ENCODE measurements at places on chromosomes 5 and 9. TPM values are rescaled to one million over a fixed set of nuclear protein-coding genes. Genes with fewer than 3 reads are reported as not detected.

CDH18 gene
- not detected for total RNA-seq

GRCh38 chr9:78574354-78575045 lies 277.6 kb downstream of the PSAT1 start:
- DNase-seq: no peak

INSYN2B gene
- total RNA-seq: 0.83 TPM

- DNase-seq: no peak
These were observed 36.8 kb upstream of the CDH6 start for GRCh38 chr5:31156631-31157160.

- DNase-seq: no peak
These were observed 24.6 kb upstream of the GPR21 start for GRCh38 chr9:123008909-123009308.

- no peak for DNase-seq
These were observed 95.8 kb upstream of the TBCA start for GRCh38 chr5:77871946-77872345.

TAF11L10 gene
- not detected for total RNA-seq

GRM6 gene
- not detected for total RNA-seq

- DNase-seq: no peak
These were observed 20.5 kb upstream of the CCL28 start for GRCh38 chr5:43432486-43433375.

LVRN gene
- 1.1 TPM for total RNA-seq

DNA sequence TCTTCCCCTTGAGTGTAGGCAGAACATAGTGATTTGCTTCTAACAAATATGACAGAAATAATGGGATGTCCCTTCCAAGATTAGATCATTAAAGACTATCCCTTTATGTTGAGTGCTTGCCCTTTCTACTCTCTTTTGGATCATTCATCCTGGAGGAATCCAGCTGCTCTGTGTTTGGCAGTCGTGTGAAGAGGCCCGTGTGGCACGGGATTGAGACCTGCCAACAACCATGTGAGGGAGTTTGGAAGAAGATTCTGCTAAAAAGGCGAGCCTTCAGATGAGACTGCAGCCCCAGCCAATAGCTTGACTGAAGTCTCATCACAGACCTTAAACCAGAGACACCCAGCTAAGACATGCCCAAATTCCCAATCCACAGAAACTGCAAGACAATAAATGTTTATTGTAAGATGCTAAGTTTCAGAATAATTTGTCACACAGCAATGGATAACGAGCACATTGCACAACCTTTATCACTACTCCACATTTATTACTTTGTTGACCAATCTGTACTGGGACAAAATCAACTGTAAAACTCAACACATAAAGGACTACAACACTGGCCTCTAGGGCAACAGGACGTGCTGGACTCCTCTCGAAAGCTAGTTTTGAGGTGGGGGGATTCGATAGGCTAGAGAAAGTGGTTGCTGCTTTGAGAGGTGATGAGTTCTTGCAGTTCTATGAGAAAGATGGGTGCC lies 42.8 kb downstream of the ANGPTL2 start:
- no peak for DNase-seq

DNA sequence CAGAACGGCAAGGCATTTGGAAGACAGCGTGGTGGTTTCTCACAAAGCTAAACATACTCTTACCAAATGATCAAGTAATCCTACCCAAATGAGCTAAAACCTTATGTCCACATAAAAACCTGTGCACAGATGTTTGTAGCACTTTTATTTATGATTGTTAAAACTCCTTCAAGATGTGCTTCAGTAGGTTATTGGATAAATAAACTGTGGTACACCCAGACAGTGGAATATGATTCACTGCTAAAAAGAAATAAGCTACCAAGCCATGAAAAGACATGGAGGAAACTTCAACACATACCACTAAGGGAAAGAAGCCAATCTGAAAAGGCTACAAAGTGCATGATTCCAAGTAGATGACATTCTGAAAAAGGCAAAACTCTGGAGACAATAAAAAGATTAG lies 94.2 kb downstream of the FOXD1 start:
- DNase-seq: no peak

ZNF169 gene
- total RNA-seq: 4.6 TPM

CD74 gene
- 750 TPM for total RNA-seq

DNA sequence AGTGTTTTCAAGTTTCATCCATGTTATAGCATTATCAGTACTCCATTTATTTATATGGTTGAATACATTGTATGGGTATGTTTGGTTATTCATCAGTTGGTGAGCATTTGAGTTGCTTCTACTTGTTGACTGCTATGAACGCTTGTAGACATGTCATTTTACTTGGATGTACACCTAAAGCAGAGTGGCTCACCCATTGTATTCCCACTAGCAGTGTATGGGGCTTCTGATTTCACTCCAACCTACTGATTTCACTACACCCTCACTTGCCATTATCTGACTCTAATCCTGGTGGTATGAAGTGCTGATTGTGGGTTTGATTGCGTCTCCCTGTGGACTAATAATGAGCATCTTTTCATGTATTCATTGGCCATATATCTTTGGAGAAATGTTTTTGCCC lies 9.5 kb downstream of the NPM1 start:
- no peak for DNase-seq

- DNase-seq: no peak
These were observed 33.1 kb upstream of the MVB12B start for GRCh38 chr9:126293522-126293889.

DNA sequence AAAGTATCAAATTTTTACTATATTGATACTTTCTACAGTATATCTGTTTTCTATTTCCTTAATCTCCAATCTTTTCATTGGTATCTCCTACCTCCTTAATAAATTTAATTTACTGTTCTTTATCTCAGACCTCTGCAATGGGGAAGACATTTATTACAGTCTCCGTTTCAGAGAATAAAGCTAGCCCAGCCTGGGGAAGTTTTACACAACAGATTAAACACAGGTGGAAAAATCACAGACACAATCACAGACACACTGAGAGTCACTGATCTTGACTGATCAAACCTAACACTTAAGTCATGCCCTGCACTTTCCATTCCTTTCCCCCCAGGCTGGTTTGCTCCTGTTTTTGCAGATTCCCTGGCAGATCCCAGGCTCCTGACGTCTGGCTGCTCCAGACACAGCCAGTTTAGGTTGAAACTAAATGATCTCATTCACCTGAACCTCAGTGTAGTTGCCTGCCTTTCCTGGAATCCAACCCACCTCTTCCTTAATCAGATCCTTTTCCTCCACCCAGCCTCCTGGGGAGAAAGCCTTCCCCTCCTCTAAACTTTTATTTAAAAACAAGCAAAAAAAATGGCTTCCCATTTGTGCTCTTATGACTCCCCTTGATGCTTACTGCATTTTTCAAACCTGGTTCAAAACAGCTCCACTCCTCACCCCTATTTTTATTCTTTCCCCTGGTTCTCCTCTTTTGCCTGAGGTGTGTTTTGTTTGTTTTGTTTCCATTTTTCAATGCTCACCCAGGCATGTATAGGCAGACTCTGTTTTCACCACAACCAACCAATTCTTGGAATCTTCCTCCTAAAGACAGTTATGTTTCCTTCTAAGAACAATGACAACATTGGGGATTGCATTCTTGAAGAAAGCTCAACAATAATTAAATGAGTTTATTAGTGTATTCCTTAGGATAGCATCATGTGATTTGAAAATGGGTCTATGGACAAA lies 29.5 kb upstream of the OSMR start:
- DNase-seq: no peak

CSNK1G3 gene
- 50.8 TPM for total RNA-seq

DNA sequence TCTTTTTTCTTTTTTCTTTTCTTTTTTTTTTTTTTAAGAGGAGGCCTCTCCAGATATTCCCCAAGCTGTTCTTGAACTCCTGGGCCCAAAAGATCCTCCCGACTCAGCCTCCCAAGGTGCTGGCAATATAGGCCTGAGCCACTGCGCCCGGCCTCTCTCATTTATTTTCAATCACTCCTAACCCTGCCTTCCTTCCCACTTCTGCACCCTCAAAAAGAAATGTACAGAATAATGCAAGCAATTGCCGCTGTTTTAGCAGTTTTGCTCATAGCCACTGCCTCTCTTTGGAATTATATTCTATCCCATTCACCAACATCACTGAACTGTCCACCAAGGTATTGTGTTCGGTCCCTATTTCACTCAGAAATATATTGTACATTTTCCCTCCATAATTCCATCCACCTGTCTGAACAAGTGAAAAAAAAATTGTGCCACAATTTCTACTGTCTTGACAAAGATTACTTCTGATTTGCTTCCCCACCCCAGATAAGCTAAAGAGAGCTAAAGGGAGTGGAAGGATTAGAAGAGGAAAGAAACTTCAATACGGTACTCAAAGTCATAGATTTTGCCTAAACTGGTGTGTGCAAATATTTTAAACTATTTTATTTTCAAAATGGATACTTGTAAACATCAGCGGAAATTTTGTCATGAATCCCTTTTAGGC lies 1.9 kb downstream of the FNBP1 start:
- no peak for DNase-seq

- DNase-seq: no peak
These were observed 142.8 kb downstream of the PDZD2 start for GRCh38 chr5:31781772-31782171.

CRB2 gene
- 1.6 TPM for total RNA-seq

GRCh38 chr5:125109293-125109692 lies 362.9 kb upstream of the ZNF608 start:
- no peak for DNase-seq

DNA sequence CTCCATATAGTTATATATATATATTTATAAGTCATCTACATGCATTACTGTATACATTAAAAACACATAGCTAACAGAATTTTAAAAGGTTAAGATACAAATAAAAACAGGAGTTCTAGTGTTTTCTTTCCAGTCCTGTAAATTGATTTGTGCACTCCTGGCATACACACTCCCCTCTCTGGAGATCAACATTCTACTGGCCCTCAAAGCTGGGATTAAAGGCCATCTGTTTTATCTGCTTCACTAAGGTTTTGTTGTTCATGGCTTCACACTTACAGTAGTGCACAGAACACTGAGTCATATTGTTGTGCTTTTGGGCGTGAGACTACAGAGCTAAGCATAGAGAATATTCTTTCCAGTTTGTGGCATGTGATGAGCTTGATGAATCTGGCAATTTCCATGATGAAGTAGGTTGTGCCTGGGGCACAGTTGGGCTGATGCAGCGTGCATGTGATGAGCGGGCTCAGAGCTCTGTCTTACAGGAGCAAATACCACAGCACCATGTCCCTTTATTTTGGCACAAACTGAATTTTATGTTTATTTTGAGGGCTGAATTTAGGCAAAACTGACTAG lies 98.2 kb downstream of the TAF11L14 start:
- no peak for DNase-seq
